NCI-H1436 (cell line): ENCODE measurements at places on chromosomes 16 and 17.

- no peak for DNase-seq
Measured at GRCh38 chr17:13230350-13231264, 212.8 kb upstream of the ELAC2 start.

- DNase-seq = no peak
Measured at GRCh38 chr17:17492571-17492970, 3.6 kb downstream of the RASD1 start.

DNA sequence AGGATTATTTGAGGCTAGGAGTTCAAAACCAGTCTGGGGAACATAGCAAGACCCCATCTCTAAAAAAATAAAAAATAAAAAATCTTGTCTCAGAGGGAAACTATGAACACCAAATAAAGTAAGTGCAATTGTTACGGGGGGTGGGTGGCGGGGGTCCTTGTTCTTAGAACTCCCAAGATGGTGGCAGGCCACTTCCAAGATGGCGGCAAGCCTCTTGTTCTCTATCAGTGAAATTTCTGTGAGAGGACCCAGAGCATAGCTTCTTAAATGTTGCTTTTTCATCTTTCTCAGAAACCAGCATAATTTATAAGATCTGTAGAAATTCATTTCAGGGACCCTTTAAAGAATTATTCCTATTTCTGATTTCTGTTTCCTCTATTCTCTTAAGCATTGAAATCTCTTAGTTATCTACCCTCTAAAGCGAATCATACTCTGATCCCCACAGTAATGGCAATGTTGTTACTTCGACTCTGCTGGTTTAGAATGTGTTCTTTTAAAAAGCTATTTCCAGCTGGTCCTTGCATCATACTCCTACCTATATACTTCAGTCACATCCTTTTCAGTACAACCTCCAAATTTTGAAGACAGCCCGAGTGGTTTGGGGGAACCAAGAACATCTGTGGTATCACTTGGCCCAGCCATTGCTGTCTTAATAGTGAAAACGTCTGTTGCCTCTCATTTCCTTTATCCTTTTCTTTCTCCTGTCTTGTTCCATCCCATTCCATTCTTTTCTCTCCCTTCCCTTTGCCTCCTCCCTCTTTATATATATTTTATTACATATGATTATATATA lies 16.2 kb downstream of the RSPRY1 start:
- DNase-seq = no peak

DNA sequence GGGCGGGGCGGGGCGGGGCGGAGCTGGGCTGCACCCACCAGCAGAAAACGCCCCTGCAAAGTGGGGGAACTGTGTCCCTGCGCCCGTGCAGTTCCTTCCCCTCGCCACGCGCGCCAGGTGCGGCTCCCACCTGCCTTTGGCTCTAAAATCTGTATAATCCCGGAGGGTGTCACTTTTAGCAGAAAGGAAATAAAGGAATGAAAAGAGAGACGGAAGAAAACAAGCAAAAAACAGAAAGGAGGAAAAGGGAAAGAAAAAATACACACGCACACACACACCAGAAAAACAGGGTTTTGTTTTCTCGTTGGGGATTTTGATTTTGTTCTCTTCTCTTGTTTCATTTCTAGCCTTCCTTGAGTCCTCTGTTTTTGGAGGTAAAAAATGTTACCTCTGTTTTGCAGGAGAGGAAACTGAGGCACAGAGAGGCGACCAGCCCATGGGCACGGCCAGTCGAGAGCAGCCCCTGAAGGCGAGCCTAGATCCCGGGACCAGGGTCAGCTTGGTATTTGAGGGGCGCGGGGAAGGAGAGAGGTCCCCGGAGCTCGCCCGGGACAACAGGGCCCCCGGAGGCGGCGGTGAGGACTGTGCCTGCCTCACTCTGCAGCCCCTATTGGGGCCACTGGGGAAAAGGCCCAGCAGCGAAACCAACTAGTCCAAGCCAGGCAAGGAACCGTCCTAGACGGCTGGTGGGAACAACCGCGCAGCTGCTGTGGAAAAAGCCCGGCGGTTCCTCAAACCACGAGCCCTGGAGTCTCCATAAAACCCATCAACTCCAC lies 594 bp upstream of the CARHSP1 start:
- no peak for DNase-seq

DNA sequence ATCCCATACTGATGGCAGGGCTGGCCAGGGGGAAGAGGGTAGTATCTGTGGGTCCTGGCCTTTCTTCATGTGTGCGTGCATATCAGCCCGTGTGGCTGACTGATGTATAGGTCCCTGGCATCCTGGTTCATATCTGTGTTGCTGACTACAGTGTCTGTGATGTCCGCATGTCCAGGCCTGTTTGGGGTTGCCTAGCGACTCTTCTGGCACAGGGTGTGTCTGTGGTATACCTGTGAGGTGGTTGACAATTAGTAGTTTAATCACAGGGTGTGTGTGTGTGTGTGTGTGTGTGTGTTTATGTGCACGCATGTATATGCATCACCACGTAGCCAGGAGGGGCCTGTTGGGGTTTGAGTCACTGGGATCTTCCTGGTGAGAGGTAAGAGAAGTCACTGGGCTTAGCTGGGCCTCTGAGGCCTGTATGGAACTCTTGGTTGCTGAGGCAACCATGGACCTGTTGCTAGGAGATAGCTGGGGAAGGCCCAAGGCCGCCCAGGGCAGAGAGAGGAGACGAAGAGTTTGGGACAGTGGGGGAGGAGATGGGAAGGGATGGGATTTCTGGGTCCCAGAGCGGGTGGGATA lies 603 bp upstream of the TMEM95 start:
- no peak for DNase-seq

- no peak for DNase-seq
Measured at GRCh38 chr17:15039366-15039765, 225.8 kb downstream of the PMP22 start.

GRCh38 chr17:59423903-59424302 lies 92.4 kb downstream of the YPEL2 start:
- DNase-seq = no peak

- no peak for DNase-seq
Measured at GRCh38 chr17:72004011-72004427, 116.8 kb upstream of the SOX9 start.

DNA sequence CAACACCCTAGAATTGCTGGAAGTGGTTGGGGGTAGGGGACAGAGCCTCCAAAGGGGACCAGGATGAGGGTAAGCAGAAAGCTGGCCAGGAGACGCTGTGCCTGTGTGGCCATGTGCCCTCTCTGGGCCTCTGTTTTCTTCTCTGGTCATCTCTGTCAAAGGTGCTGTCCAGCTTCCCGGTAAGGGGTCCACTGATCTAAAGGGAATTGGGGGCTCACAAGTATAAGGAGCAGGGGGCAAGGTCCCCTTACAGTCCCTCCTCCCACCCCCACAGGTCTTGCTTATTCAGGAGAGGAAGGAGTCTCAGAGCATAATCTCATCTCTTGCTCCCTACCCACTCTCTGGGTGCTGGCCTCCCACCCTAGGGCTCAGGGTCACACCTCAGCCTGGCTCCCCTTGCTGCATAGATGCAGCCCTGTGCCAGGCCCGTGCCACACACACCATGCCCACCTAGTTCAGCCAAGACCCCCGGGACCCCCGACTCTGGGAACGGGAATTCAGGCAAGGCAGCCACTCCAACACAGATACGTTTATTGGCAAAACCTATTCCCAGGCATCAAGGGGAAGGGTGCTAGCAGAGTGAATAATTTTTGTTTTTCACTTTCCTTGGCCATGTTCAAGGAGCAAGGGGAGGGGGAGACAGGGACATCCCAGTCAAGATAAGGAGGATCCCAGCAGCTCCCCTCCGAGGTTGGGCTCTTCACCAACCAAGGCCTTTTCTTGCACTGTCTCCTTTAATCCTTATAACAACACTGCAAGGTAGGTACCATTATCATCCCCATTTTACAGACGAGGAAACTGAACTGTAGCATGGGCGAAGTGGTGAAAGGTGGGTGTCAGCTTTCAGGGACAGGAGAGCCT lies 19.8 kb downstream of the SLC4A1 start:
- DNase-seq = no peak

GRCh38 chr17:64084940-64085649 lies 44.8 kb downstream of the ERN1 start:
- no peak for DNase-seq

GRCh38 chr17:38464723-38465390 lies 36.6 kb downstream of the ARHGAP23 start:
- DNase-seq = peak; percentile 67

DNA sequence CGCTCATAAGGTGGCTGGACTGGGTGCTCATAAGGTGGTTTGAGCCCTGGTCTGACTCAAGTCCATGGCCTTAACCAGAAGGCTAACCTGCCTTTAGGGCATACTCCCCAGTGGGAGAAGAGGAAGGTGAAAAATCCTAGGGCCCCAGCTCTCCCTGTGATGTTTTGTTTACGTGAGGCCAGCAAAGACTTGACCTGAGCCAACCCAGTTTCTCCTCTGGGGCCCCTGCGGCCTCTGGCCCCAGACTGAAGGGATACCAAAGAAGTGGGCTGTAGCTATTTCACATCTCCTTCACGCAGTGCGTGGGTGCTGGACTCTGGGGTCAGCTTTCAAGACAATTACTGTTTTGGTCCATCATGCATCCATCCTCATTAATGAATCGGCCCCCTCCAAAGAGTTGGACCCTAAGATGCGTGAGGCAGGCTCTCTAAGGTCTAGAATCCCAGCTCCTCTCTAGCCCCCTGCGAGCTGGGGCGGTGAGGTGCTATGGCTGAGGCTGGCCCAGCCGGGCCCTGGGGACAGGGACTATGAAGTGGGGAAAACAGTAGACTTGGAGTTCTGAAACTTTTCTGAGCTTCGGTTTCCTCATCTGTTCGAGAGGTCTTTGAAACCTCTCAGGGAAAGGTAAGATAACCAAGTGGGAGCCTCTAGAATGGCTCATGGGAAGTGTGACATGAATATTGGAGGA lies 1.5 kb downstream of the SH2B1 start:
- no peak for DNase-seq
